A549 treated with RU486 at 1 μM for 4 hours (cell line): ENCODE measurements at places on chromosomes 3 and 15. TPM values are rescaled to one million over a fixed set of nuclear protein-coding genes. Genes with fewer than 3 reads are reported as not detected.

The POTEB gene
- not detected in 5 replicates for total RNA-seq

The PATL2 gene
- 0.07 to 0.14 TPM in 2 of 5 replicates, not detected in the others for total RNA-seq

The C3orf20 gene
- total RNA-seq: 0.03 to 0.06 TPM (median 0.05 TPM) in 3 of 5 replicates, not detected in the others

The CLEC3B gene
- 0.25 TPM in 1 of 5 replicates, not detected in the others for total RNA-seq

The SCAANT1 gene
- 1.2 TPM in 1 of 5 replicates, not detected in the others for total RNA-seq

The A4GNT gene
- not detected in 5 replicates for total RNA-seq

The ALDH1L1 gene
- 0.11 to 0.30 TPM (median 0.16 TPM) in 5 replicates for total RNA-seq
